Stimulated activated CD8-positive, alpha-beta memory T cell treated with anti-CD3 and anti-CD28 coated beads, Interleukin-4, amount 100 ng/mL, for 4 hours (primary cell): ENCODE measurements at places on chromosomes 6 and 20.

- no peak for DNase-seq
Observed at GRCh38 chr6:11675601-11676000, 103.0 kb downstream of the ADTRP start.

GRCh38 chr6:151609146-151609902, 115.5 kb downstream of the CCDC170 start:
- DNase-seq = no peak

DNA sequence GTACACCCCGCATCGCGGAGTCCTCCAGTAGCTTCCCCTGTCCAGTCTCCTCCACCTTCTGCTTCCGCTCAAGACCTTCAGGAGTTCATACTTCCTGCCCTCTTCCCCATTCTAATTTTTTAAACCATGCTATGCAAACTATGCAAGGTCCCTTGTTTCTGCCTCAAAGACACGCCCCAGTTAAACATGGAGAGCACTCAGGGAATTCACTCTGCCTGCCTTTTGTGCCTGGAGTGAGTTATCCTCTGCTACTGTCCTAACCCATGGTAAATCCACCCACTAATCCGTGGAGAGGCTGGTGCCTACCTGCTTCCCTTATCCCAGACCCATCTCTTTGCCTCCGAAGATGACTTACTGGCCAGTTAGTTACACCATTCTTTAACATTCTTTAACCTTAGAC, 473.7 kb upstream of the JARID2 start:
- no peak for DNase-seq

GRCh38 chr6:26477426-26477825, 19.7 kb downstream of the BTN2A1 start:
- DNase-seq = no peak

- no peak for DNase-seq
Observed at GRCh38 chr6:27889275-27889627, 22.9 kb downstream of the OR2B2 start.

DNA sequence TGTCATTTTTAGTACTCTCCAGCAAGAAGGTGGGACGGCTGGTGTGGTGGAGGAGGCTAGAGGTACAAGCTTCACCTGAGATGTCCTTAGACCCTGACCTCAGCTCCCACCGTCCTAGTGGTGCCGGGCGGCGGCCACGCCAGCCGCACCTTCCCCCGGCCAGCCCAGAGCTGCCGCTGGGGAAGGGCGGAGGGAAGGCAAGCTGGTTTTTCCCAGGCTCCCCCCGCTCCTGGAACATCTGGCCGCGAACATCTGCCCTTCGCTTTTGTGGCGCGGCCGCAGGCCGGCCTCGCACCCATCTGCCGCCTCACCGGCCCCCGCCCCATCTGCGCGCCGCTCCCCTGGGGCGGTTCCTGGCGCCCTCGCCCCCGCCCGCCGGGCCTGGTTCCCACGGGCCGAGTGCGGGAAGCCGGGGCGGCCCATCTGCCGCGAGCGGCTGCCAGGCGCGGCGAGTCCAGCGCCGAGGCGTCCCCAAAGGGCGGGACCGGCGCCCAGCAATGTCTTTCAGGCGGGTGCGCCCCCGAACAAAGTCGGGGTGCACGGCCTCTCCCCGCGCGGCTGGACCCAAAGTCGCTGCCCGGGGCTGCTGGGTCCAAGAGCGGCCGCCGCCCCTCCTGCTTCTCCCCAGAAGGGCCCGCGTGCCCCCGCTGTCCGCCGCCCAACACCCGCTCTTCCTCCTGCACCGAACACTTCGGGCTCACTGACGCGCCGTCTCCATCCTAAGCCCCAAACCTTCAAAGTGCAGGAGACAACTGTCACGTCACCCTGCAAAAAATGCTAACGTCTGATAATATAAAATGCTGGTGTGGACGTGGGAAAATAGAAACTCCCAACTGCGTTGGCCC, 17.3 kb upstream of the ID1 start:
- no peak for DNase-seq

GRCh38 chr6:52663936-52664185, 7.1 kb upstream of the TMEM14A start:
- no peak for DNase-seq

GRCh38 chr6:30102970-30103871, 9.7 kb downstream of the TRIM31 start:
- peak; percentile 71 for DNase-seq
